ENCODE measurements at places on chromosomes 16 and 17.
A peak's percentile ranks its signal among the peaks of the same experiment; 100 is the strongest.

DNA sequence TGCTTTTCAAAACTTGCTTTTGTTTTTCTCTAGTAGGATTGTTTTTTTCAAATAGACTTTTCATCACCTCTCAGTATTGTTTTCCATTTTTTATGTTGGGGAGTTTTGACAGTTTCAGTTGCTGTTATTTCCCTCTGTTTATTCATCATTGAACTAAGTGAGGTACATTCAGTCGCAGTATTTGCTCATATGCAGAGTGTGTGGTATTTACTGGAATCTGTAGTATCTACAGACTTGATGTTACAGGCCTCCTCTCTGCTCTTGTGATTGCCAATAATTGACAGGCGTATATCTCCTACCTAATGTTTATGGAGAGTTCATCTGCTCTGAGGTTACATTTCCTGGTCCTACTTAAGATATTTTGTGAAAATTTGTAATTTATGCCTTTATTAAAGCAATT is 49.6 kb downstream of the COX10 start:
- no peak for DNase-seq

- no peak for DNase-seq
Observed at GRCh38 chr16:50360779-50361178, 8.0 kb downstream of the BRD7 start.

DNA sequence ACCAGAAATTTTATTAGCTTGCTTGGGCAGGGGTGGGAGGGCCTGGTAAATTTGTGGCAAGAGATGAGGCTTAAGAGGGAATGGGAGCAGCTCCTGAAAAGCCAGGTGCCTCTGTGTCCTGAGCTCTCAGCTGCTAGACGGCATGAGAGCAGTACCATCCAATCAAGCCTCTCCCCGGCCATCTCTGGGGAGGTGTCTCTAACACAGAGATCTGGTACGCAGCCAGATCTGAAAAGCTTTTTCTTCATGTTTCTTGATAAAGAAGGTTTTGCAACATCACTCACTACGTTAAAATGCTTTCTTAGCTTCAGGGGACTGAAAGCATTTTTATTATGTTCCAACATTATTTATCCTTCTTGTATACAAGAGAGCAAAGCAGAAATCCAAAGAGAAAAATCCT is 488.2 kb downstream of the RBFOX1 start:
- DNase-seq, result no peak

- no peak for DNase-seq
Observed at GRCh38 chr16:11768849-11769248, 26.2 kb upstream of the TXNDC11 start.

- DNase-seq, result no peak
Observed at GRCh38 chr16:79265196-79265595, 335.3 kb downstream of the MAF start.

- peak; percentile 31 for DNase-seq
Observed at GRCh38 chr16:89697161-89697615, 4.3 kb downstream of the SPATA2L start.

GRCh38 chr16:31214708-31215286 is 878 bp downstream of the TRIM72 start:
- DNase-seq, result no peak

DNA sequence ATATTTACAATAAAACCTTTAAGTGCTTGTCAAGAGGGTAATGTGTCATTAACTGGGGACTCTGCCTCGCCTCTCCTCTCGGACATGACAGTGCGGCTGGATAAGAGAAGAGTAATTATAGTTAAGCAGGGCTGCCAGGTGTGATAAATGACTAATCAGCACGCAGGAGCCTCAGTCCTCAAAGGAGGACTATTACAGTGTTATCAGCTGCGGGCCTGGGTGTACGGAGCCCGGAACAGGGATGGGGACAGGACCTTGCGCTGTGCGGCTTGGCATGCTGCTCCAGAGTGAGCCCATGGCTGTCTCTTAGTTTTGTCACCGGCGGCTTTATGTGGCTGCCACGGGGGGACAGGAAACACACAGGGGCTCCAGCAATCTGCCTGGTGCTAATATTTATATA is 607.2 kb downstream of the MAF start:
- DNase-seq, result no peak

DNA sequence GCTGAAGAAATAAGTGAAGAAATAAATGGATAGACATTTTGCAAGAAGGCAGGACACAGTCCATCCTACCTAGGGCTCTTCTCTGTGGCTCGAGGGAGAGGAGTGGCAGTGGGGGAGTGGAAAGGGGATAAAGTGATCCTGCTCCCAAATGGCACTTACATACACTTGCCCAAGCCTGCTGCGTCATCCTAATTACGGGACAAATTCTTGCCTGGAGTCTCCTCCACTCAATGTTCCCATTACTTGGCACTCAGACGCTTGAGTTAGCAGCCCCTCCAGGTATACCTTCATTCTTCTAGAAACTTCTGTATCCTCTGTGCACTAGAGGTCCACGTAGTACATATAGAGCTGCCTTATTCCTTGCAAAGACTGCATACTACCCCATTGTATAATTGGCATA is 15.7 kb upstream of the MAP3K14 start:
- DNase-seq, result no peak

GRCh38 chr17:75261336-75262111 is at the start of the genes GGA3 and MRPS7:
GGA3 (minus strand) TSS chr17:75261606; CDS start chr17:75261587, 19 bp downstream.
MRPS7 (plus strand) TSS chr17:75261879; CDS start chr17:75261901, 22 bp downstream.
- DNase-seq, result peak; percentile 82

DNA sequence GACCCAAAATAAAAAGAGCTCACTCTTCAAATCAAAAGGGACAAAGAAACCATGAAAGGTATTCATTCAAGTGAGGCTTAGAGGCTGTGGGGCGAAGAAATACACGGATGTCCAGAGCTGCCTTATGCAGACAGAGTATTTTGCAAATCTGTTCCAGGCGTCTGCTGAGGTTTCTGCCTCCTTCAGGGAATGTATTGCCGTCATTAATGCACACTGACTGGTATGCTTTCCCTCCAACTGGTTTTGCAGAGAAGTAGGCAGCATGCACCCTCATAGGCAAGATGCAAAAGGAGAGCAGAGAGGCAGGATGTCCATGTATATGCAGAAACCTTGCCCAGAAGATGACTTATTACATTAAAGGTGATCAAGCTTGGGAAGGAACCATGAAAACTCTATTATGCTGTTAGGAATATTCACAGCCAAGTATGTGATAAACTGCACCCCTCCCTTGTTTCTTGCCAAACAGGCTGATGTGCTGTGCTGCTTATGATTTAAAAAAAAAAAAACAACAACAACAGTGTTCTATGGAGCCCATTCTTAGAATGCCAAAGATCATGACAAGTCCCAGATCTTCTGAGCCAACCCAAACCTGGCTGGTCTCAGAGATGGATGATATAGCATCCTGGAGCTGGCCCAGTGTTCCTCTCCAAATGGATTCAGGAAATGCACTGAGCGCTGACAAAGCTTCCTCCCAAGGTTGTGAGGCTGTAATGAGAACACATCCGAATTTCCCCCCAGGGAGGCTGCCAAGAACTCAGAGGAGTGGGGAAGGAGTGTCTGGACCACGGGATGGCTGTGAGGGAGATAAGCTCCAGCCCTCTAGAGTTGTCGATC is 77.6 kb upstream of the HLF start:
- DNase-seq, result no peak

- DNase-seq, result no peak
Observed at GRCh38 chr16:31277659-31278260, 18.0 kb downstream of the ITGAM start.

GRCh38 chr17:33874617-33875060 is 380.4 kb upstream of the CCL2 start:
- no peak for DNase-seq

DNA sequence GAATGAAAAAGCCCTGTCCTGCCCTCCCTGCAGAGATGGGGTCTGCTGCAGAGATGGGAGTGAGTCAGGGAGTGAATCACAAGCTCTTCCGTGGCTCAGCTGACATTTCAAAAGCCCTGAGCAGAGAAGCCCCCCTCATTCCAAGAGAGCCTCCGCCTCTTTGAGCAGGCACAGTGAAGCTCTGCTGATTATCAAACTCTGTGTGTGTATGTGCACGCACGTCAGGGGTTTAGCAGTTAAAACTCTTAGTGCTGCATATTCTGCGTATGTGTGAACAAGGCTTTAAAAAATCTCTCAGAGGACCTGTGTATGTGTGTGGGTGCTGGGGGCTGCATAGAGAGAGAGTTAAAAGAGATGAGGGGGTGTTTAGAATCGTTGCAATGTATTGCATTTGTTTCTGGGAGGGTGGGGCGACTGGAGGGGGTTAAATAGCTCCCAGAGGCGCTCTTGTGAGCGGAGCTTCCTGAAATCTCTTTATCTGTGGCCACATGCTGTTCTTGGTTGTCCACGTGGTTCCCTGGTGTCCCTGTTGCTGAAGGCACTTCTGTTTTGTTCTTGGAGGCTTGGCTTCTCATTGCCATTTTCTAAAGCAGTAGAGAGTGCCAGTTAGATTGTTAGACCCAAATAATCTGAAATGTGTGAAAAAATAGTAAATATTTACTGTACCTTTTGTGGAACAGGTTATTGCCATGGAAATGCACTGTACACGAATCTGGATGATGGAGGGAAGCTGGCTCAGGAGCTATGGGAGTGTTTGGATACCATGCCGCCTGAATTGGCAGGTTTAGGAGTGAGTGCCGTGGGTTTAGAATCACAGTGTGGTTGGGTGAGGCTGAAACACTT is 116.6 kb downstream of the PRKCB start:
- DNase-seq, result no peak

DNA sequence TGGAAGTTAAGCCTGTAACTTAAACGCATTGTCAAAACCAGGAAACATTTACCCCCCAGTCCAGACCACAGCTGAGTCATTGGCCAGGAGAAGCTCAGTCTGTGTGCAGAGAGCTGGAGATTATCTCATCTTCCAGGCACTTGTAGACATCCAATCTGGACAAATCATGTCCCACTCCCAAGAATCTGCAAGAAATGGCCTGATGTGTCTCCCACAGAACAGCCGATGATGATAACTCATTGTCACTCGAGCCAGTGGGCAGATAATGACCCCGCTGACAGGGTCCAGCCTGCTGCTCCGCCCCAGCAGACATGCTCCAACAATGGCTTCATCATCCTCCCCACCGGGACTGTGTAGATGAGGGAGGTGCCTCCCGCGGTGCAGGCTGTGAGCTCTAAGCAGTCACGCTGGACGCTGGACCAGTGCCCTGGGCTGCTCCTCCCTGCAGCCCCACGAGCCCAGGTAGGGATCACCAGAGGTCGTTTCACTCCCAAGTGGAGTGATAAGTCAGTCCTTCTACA is 322.5 kb downstream of the C16orf95 start:
- no peak for DNase-seq

GRCh38 chr16:70520612-70521297 is 2.6 kb downstream of the COG4 start:
- DNase-seq, result no peak

GRCh38 chr17:65548269-65548969 is 13.0 kb downstream of the AXIN2 start:
- no peak for DNase-seq

DNA sequence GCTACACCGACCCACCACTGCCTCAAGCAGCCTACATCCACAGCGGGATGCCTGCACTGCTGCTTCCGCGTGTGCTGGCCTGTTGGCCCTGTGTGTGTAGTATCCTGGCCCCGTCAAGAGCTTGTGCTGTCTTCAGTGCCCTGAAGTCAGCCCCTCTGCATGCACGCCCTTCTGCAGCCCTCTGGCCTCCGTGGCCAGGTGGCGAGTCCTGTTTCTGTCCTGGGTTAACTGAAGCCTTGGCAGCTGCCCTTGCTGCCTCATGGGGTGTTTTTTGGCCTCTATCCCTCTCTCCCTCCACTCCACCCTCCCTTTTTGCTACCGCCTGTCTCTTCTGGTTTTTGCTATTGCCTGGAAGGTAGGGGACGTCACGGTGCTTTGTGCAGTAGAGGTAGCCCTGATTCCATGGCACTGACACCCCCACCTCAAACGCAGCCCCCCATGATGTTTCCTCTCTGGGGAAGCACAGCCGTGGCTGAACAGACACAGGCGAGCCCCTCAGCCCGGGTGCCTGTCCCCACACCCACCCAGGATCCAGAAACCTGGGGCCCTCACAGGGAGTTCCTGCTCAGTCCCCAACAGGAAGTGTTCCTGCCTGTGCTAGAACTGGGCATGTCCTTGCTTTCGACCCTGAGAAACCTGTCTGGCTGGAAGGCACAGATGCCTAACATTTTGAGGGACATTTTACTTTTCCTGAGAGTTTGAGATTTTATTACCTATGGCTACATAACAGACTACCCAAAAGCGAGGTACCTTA is 18.8 kb upstream of the AMZ2 start:
- no peak for DNase-seq

- DNase-seq, result no peak
Observed at GRCh38 chr16:27841911-27842310, 221.6 kb downstream of the GSG1L start.

GRCh38 chr17:8745586-8746500 is 1.2 kb upstream of the CCDC42 start:
- DNase-seq, result peak; percentile 75

DNA sequence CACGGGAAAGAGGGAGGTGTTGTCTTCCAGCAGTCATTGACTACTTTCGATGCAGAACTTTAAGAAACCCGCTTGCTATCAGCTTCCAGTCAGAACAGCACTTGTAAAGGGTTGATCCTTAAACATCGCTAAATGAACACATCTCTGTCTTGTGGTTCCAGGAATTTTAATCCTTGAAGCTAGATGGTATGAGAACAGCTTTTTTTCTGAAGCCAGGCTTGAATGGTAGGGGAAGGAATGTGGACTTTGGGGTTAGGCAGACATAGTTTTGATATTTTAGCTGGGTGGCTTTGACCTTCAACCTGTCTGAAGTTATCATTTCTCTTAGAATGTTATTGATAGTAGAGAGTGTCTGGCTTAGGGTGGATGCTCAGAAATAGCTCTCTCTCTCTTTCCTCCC is 81.1 kb downstream of the RGS9 start:
- DNase-seq, result no peak

DNA sequence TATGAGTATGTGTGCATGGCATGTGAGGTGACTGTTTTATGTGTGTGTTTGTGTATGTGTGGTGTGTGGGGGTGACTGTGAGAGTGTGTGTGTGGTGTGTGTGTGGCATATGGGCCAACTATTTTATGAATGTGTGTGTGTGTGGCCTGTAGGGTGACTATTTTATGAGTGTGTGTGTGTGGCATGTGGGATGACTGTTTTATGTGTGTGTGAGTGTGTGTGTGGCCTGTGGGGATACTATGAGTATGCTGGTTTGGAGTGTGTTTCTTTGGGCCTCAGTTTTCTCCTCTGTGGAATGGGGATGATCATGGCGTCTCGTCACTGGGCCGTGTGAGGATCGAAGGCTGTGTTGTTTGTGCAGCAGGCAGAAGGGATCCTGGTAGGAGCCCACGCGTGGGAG is 152.1 kb upstream of the PLCG2 start:
- DNase-seq, result no peak

All from HuH-7.5 (cell line).